T-helper 1 cell treated with Interleukin-12 subunit alpha and Interleukin-12 subunit beta and Interleukin-4 antibody, amounts not matched to agents 30 ng/mL and 1 ng/mL, for 36 hours (primary cell): ENCODE measurements at places on chromosomes 7 and 10. TPM values are rescaled to one million over a fixed set of nuclear protein-coding genes. Genes with fewer than 3 reads are reported as not detected.

Gene KCND2
- not detected in 2 replicates for total RNA-seq

Gene ZNF727
- total RNA-seq: 0.20 TPM in 1 of 2 replicates, not detected in the other

Gene EPO
- not detected in 2 replicates for total RNA-seq

Gene NAT16
- not detected in 2 replicates for total RNA-seq

Gene HYCC1
- 61.3 and 64.2 TPM in 2 replicates for total RNA-seq

Gene ANLN
- total RNA-seq: 49.6 and 57.5 TPM in 2 replicates

Gene CARD11
- total RNA-seq: 141 and 143 TPM in 2 replicates

Gene FKBP14
- 8.4 and 8.9 TPM in 2 replicates for total RNA-seq

Gene TSPAN15
- total RNA-seq: 12.0 and 12.8 TPM in 2 replicates

Gene WEE2
- 0.12 and 0.15 TPM in 2 replicates for total RNA-seq

Gene GARIN1A
- 1.5 and 3.4 TPM in 2 replicates for total RNA-seq

Gene ZFAND2A
- 21.8 and 25.1 TPM in 2 replicates for total RNA-seq

Gene LIPF
- not detected in 2 replicates for total RNA-seq

Gene EMX2
- total RNA-seq: not detected in 2 replicates

Gene ELN
- not detected in 2 replicates for total RNA-seq

Gene ABCF2
- total RNA-seq: 43.3 and 47.8 TPM in 2 replicates

Gene OR2A25
- not detected in 2 replicates for total RNA-seq

Gene CYP2C19
- total RNA-seq: not detected in 2 replicates
